Endothelial cell of coronary artery (primary cell): ENCODE measurements at places on chromosomes 3 and 15. TPM values are rescaled to one million over a fixed set of nuclear protein-coding genes. Genes with fewer than 3 reads are reported as not detected.

XCR1 gene
- total RNA-seq, result not detected in 2 replicates

NR2C2 gene
- total RNA-seq, result 17.7 and 25.2 TPM in 2 replicates

MFSD1 gene
- total RNA-seq, result 56.1 and 59.6 TPM in 2 replicates

MASP1 gene
- under 0.01 and 6.6 TPM in 2 replicates for total RNA-seq

LYZL4 gene
- 0.18 TPM in 1 of 2 replicates, not detected in the other for total RNA-seq

FANCD2OS gene
- total RNA-seq, result not detected in 2 replicates

CCDC191 gene
- total RNA-seq, result 1.6 and 2.2 TPM in 2 replicates
